ENCODE measurements at places on chromosomes 11 and 22. TPM values are rescaled to one million over a fixed set of nuclear protein-coding genes. Genes with fewer than 3 reads are reported as not detected.

Gene CATSPER1
- total RNA-seq = under 0.01 TPM

Gene KMT2A
- 35.9 TPM for total RNA-seq

Gene PHOX2A
- total RNA-seq = not detected

Gene THY1
- 162 TPM for total RNA-seq

Gene CD3G
- 0.12 TPM for total RNA-seq

Gene APOA1
- 0.62 TPM for total RNA-seq

Gene SLC25A18
- total RNA-seq = under 0.01 TPM

Gene OR2D2
- total RNA-seq = 1.5 TPM

All from uterine smooth muscle cell (primary cell).